ENCODE measurements at places on chromosomes 3 and 15.

GRCh38 chr3:10998542-10998941, 6.0 kb downstream of the SLC6A1 start:
- no peak for DNase-seq

- no peak for DNase-seq
Measured at GRCh38 chr3:66239513-66240123, 18.8 kb downstream of the SLC25A26 start.

DNA sequence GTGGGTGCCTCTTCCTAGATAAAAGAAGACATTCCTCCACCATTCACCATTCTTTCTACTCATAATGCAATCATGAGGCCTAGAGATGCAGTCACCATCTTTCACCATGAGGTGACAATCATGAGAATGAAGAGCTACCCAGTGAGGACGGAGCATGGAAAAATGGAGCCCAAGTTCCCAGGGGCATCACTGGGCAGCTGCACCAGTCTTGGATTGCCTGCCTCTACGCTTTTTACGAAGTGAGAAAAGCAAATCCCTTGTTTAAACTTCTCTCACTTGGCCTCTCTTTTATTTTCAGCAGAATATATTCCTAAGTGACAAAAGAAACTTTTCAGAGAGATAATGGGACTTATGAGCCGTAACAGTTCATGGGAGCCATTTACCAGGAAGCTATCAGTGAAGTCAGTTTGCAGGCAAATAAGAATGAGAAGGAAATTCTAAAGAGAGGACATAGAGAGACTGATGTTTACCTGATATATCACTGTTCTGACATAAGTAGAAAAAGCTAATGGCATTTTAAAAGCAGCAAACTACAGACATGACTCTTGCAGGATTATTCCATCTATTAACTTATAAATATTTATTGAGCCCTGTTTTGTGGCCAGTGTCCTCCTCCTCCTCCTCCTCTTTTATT, 90.0 kb upstream of the CPNE4 start:
- no peak for DNase-seq

- no peak for DNase-seq
Measured at GRCh38 chr15:92687195-92687602, 31.6 kb upstream of the FAM174B start.

GRCh38 chr15:64351265-64351664, 4.7 kb downstream of the CSNK1G1 start:
- DNase-seq, result no peak

GRCh38 chr15:67829647-67830504, 4.6 kb downstream of the SKOR1 start:
- no peak for DNase-seq

GRCh38 chr3:134201201-134202130, 49.2 kb downstream of the RYK start:
- DNase-seq, result no peak

DNA sequence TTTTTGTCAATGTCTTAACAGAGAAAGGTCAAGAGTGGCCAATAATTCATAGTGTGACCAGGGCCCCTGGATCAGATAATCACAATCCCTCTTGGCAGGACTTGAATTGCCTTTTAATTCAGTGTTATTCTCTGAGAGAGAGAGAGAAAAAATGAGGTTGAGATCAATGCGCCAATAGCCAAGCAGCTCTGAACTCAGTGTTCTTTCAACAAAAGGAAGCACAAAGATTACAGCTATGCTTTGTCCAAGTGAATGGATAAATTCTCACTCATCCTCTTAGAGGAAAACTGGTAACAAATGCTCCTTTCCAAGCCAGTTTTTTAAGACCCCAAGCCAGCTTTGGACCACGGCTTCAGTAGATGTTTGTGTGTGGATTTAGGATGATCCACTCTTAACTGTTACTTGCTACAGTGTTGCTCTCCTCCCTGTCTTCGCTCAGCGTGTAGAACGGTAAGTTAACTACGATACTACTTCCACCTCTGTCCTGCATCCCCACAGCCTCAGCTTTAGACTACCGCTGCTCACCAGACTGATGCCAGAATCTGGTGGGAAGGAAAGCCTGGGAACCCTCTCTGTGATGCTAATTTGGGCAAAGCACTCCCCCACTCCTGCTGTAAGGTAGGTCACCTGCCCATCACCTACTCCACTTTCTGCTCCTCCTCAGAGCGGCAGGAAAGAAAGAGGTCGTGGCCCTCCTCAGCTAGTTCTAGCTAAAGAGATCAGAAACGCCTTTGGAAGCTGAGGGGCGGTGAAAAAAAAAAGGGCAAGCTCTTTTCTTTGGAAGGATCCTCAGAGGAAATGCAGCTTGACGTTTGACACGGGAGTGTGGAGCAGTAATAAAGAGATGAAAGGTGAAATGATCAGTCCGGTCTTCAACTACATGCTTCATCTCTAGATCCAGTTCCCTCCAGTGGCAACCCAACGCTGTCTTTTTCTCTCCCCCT, 46.8 kb upstream of the LPP start:
- no peak for DNase-seq

DNA sequence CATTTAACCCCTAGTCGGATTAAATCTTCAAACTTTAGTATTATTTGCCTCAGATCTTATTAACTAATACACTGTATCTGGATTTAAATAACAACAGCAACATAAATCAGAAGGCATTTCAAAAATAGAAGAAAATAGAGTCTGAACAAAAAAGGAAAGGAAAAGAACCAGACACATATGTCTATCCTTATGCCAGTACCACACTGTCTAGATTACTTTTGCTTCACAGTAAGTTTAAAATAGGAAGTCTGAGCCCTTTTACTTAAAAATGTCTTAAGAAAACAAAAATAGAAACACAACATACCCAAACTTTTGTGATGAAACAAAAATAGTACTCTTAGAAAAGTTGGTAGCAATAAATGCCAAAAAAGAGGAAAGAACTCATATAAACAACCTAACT, 1615.8 kb downstream of the SI start:
- no peak for DNase-seq

All from activated T-helper 1 cell treated with anti-CD3 and anti-CD28 coated beads, Interleukin-2, amount 50 U/mL, for 16 hours (primary cell).